ENCODE measurements at places on chromosomes 6 and 20. TPM values are rescaled to one million over a fixed set of nuclear protein-coding genes. Genes with fewer than 3 reads are reported as not detected.

The MCCD1 gene
- total RNA-seq = not detected

The BPIFB4 gene
- not detected for total RNA-seq

The HCRTR2 gene
- not detected for total RNA-seq

The AKIRIN2 gene
- total RNA-seq = 43.4 TPM

The DEF6 gene
- 0.08 TPM for total RNA-seq

The SOX18 gene
- total RNA-seq = 1.1 TPM

The HACE1 gene
- total RNA-seq = 3.4 TPM

The SPATA25 gene
- total RNA-seq = 0.70 TPM

The SCUBE3 gene
- 0.05 TPM for total RNA-seq

The ADGRB3 gene
- not detected for total RNA-seq

The ANKEF1 gene
- total RNA-seq = 8.7 TPM

The RHAG gene
- 0.07 TPM for total RNA-seq

The GPR6 gene
- total RNA-seq = not detected

The GPX5 gene
- not detected for total RNA-seq

The BFSP1 gene
- total RNA-seq = 4.9 TPM

The HTR1E gene
- not detected for total RNA-seq

All from A549 treated with DMSO at 1 μM for 4 hours (cell line).